ENCODE measurements at places on chromosomes 1 and 21. TPM values are rescaled to one million over a fixed set of nuclear protein-coding genes. Genes with fewer than 3 reads are reported as not detected.

Gene KRTAP10-4
- not detected for total RNA-seq

Gene ZBTB37
- total RNA-seq, result 4.7 TPM

Gene CFHR1
- 675 TPM for total RNA-seq

Gene AK5
- 0.15 TPM for total RNA-seq

Gene EPRS1
- 29.9 TPM for total RNA-seq

Gene RGS8
- total RNA-seq, result not detected

Gene LIN28A
- total RNA-seq, result 1.1 TPM

Gene CLCNKB
- not detected for total RNA-seq

Gene OLIG2
- total RNA-seq, result not detected

Gene KCNJ9
- not detected for total RNA-seq

Gene YIPF1
- total RNA-seq, result 18.3 TPM

- DNase-seq, result no peak
Observed at GRCh38 chr1:59427784-59428183, 130.9 kb downstream of the FGGY start.

- DNase-seq, result no peak
Observed at GRCh38 chr1:227299241-227299627, 19.1 kb downstream of the CDC42BPA start.

DNA sequence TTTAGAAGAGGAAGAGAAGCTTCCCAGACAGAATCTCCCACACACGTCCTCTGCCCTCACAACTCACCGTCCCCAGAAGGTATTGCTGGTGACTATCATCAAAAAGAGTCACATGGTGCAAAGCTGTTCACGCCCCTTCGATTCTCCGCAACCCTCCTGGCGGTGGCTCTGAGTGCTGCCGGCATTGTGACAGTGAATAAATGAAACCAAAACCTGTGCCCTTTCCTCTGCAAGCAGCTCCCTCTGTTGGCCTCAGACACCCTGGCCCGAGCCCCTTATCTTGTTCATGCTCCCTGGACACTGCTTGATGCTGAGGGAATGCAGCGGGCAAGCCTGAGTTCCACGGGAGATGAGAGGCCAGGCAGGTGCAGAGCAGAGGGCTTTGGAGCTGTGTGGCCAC, 510.3 kb downstream of the NPHP4 start:
- DNase-seq, result no peak

DNA sequence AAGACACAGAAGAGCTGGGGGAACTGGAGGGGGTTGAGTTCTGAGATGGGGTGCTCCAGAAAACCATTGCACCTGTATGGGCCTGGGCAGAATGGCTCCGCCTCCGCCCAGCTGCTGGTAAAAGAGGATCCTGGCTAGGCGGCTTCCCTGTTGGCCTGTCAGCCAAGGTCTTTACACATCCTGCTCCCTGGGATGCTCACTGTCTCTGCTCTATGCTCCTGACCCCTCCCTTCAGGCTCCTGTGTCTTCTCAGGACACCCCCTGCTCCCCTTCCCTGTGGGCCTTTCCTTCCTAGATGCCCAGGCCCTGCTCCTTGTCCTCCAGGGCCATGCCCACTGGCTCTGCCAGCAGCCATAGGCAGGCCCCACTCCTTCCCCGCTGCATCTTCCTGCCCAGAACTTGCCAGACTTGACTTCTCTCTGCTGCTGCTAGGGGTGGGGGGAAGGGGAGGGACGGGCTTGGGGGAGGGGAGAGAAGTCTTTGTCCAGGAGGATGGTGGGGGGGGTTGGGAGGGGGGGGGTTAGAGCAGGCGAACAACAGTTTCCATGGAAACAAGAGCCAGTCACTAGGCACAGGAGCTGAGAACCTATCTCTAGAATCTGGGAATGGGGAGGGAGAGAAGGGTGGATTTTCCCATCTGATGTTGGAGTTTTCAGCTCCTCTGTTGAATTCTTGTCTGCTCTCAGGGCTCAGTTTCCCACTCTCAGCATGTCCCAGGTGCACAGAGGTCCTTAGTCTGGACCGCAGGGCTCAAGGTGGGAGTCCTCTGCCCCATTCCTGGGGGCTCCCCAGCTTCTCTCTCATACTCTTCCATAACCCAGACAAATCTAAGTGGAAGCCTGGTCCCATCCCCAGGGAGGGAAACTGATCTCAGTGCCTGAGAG, 10.6 kb downstream of the CELSR2 start:
- no peak for DNase-seq

DNA sequence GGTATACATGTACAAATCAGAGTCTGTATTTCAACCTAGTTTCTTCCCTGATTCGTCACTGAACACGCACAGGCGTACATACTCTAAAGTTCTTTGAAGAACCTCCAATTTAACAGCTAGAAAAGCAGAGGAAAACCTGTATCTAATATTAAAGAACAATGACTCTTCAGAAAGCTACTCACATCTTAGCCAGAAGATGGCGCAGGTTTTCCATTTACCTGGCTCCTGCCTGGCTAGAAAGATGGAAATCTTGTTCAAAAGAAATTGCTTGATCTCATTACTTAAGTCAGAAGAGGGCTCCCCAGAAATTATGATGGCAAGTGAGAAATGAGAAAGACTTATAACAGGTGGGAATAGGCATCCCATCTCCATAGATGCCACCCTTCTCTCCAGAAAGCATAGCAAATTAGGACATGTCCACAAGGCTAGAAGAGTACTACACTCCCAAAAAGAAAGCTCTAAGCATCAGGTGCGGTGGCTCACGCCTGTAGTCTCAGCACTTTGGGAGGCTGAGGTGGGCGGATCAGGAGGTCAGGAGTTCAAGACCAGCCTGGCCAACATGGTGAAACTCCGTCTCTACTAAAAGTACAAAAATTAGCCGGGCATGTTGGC, 19.0 kb upstream of the L1TD1 start:
- DNase-seq, result no peak

GRCh38 chr21:36566644-36567043, 86.7 kb upstream of the CLDN14 start:
- no peak for DNase-seq

- DNase-seq, result no peak
Observed at GRCh38 chr1:182257369-182258063, 134.1 kb downstream of the GLUL start.

DNA sequence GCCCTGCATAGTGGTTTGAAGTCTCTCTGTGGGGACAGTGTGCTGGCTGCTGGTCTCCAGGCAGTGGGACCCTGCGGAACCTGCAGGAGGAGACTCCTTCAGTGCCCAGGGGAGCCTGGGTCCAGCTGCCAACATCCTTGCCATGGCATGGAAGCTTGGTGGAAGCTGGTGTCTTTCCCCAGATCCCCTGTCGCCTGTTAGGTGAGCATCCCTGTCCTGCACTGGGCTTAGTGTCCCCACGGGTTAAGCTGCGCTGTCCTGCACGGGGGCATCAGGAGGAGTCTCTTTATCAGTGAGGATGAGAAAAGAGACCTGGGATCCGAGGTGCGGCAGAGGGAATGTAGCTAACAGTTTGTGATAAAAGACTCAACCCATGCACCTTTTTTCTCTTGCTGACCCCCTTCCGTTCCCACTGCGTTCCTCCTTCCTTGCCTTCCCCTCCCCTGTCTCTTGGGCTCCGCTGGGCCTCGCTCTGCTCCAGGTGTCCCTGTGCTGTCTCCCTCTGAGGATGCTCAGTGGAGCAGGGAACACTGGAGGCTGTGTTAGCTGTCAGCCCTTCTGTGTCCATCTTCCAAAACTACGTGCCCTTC, 59.3 kb downstream of the SLC37A1 start:
- DNase-seq, result peak; percentile 41

DNA sequence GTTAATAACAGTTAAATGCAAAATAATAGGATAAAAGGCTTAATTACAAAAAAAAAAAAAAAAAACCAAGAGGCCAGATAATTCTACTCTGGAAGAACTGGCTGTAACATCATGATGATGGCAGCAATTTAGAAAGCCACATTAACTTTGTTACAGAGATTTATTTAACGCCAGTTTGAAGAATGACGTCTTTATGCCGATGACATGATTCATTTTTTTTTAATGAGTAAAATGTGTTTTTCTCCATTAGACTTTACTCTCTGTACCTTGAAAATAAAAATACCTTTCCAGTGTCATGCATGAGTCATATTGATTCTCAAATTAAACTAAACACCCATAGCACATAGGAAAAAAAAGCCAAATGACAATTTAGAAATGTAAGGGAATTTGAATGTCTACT, 226.1 kb downstream of the RGS7 start:
- no peak for DNase-seq

- DNase-seq, result no peak
Observed at GRCh38 chr1:157965584-157965983, 27.9 kb upstream of the KIRREL1 start.

GRCh38 chr1:100353071-100353801, 930 bp downstream of the CDC14A start:
- DNase-seq, result peak; percentile 52

GRCh38 chr1:92094090-92094489, 13.9 kb downstream of the BTBD8 start:
- no peak for DNase-seq

DNA sequence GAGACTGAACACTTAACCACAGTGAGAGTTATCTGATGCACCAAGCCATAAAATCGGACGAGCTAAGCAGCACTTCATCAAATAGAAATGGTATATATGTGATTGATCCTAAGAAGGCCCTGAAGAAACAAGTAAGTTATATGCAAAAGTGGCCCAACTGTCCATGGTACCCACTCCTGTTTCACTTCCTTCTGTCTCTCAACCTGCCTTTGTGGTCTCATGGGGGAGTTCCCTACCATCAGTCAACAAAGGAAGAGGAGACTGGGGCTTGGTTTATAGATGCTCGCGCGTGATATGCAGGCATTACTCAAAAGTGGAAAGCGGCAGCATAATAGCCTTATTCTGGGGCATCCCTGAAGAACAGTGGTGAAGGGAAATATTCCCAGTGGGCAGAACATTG, 543.9 kb upstream of the ADGRL4 start:
- no peak for DNase-seq

- DNase-seq, result no peak
Observed at GRCh38 chr1:11600836-11601235, 53.4 kb downstream of the FBXO2 start.

GRCh38 chr1:214952648-214953047, 129.9 kb upstream of the KCNK2 start:
- no peak for DNase-seq

- DNase-seq, result no peak
Observed at GRCh38 chr1:196437671-196438070, 170.6 kb downstream of the KCNT2 start.

- no peak for DNase-seq
Observed at GRCh38 chr1:45442272-45442671, 48.7 kb downstream of the TESK2 start.

GRCh38 chr21:45234127-45234526, 53.6 kb downstream of the POFUT2 start:
- no peak for DNase-seq

GRCh38 chr1:10692401-10693021, 103.9 kb downstream of the CASZ1 start:
- DNase-seq, result no peak

DNA sequence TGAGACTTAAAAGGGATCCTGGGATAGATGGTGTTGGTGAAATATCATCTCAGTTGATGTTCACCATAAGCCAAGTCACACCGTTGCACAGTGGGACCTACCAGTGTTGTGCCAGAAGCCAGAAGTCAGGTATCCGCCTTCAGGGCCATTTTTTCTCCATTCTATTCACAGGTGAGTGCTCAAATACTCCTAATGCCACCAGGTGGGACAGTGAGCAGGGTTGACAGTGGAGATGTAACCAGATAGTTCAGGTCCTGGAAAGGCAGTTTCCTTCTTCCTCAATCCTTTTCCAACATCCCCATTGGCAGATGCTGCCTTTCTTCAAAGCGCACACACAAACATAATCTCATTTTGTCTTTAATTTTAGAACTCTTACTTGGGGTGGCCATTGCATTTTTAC, 11.6 kb downstream of the CD160 start:
- no peak for DNase-seq

DNA sequence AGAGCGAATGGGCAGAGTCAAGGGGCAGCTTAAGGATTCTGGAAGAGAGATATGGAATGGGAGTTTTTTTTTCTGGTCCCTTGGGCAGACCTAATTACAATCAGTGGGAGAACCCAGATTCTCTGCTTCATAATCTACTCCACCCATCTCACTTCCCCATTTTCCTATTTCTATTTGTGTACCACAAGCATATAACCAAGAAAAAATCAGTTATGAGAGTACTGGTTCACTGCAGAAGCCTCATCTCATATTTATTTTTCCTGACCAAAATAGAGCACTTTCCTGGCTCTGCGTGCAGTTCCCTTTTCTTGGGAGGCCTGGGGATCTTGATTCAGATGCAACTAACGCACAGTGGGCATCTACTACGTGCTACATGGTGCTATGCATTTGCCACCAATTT, 82.2 kb upstream of the SLFNL1 start:
- no peak for DNase-seq

GRCh38 chr1:75265792-75266191, 131.6 kb downstream of the LHX8 start:
- no peak for DNase-seq

DNA sequence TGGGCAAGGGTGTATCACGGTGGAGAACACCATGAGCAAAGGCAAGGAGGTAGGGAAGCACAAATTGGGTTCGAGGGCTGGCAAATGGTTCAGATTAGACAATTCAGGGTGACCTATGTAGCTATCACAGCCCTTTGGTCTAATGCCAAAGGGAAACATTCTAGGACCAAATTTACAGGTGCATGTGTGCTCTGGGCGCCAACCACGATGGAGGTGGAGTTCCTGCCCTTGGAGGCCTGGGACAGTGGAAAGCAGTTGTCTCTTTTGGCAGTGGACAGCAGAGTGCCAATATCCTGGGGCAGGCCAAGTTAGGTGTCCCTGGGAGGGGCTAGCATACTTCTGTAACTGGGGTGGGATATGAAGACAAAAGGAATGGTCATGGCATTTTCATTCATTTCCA, 40.1 kb downstream of the IGFN1 start:
- no peak for DNase-seq

DNA sequence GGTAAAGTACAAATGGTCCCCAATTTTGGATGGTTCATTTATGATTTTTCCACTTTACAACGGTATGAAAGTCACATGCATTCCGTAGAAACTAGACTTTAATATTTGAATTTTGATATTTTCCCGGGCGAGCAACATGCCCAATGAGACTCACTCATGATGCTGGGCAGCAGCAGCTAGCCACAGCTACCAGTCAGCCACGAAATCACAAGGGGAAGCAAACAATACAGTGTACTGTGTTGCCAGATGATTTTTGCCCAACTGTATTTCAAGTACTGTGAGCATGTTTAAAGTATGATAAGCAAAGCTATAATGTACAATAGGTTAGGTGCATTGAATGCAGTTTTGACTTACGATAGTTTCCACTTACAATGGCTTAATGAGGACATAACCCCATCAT, 266.8 kb downstream of the VAV3 start:
- DNase-seq, result no peak

GRCh38 chr21:43707462-43707861, 11.5 kb upstream of the PDXK start:
- DNase-seq, result no peak

DNA sequence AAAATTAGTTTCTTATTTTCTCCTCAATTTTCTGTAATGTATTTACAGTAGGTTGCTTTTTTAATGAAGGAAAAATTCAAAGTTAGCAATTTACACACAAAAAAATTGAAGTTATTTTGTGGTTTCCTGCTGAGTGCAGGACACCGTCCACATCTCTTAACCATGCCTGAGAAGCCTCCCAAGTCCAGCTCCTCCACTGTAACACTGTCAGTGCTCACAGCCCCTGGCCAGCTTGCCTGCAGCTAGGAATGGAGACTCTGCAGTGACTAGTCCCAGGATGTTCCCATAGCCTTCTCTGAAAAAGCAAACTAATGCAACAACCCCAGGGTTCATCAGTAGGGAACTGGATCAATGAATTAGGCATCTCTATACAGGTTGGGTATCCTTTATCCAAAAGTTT, 3.5 kb downstream of the A3GALT2 start:
- no peak for DNase-seq
